ENCODE measurements at places on chromosomes 4 and X.
A peak's percentile ranks its signal among the peaks of the same experiment; 100 is the strongest.

DNA sequence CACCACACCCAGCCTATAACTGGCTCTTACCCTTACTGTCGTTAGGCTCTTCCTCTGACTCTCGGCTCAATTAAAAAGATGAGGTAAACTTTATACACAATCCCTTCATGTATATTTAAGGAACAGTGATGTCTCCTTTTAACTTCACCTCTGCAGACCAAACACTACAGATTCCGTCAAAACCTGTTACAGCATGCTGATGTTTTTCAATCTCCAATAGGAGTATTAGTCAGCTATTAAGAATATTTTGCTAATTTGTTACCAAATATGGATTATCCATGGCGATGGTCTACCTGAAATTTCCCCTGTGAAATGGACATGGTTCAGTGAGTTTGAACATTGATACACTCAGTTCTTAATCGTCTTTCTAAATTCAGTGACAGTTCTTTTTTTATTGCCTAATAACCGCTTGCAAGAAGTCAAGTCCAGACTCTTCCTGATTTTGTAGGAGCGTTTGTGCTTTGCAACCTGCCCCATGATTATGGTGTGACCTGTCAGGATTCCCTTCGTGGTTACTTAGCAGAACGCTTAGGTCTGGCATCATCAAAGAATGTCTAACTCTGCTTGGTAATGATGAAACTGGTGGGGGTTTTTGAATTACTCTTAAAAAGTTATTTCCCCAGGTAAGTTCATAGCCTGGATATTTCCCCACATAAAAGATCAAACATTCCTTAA, 72.2 kb upstream of the STOX2 start:
- no peak for DNase-seq

GRCh38 chrX:31449081-31449480, 377.2 kb upstream of the FTHL17 start:
- no peak for DNase-seq

DNA sequence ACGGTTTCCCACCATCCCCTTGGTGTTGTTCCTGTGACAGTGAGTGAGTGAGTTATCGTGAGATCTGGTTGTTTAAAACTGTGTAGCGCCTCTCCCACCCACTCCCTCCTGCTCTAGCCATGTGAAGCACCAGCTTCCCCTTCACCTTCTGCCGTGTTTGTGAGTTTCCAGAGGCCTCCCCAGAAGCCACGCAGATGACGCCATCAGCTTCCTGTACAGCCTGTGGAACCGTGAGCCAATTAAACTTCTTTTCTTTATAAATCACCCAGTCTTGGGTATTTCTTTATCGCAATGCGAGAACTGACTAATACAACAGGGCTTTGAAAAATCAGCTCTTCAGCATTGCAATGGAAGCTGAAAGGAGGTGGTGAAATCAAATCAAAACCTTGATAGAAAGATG, 50.0 kb downstream of the FGFBP1 start:
- no peak for DNase-seq

DNA sequence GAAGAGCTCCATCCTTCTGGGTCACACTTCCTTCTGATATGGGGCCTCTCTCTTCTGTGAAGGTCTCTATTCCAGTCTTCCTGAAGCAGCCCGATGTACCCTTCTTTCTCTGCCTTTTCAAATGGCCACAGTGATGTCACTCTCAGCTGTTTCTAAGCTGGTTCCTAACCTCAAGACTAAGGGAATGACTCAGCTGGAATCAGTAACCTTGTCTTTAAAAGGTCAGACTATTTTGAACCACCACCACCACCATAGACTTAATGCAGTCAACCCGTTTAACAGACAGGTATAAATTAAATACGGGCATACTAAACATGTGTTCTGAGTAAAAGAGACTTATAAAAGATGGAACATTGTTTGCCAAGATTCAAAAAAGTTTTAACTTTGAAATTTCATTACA, 121.0 kb downstream of the PPA2 start:
- no peak for DNase-seq

DNA sequence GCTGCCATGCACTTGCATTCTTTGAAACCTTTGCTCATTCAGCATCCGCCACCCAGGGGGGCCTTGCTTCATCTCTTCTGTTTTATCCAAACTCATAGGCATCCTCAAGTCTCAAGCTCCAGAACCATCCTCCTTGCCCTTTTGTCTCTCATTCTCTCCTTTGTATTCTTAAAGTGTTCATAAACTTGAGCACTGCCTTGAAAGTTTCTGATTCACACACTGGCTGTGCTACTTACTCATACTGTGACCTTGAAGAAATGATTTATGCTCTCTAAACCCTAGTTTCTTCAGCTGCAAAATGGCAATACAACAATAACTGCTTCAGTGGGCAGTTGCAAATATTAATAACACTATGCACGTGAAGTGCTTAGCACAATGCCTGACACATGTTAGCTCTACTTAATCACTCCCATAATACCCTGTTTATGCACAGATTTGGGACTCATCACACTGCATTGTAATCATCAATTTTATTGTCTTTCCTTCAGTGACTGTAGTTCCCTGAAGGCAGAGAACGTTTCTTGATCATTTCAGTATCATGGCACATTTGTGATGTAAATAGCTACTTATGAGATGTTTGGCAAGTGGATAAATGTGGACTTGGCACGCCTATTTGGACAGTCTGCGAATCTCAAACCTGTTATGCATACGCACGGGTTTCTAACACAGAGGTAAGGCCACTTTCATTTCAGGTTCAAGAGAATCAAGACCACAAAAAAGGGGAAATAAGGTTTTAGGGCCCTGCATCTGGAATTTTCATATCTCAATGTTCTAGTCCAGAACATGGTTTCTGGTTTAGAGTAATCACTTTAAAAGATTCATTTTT, 291.0 kb downstream of the LDB2 start:
- DNase-seq = no peak

DNA sequence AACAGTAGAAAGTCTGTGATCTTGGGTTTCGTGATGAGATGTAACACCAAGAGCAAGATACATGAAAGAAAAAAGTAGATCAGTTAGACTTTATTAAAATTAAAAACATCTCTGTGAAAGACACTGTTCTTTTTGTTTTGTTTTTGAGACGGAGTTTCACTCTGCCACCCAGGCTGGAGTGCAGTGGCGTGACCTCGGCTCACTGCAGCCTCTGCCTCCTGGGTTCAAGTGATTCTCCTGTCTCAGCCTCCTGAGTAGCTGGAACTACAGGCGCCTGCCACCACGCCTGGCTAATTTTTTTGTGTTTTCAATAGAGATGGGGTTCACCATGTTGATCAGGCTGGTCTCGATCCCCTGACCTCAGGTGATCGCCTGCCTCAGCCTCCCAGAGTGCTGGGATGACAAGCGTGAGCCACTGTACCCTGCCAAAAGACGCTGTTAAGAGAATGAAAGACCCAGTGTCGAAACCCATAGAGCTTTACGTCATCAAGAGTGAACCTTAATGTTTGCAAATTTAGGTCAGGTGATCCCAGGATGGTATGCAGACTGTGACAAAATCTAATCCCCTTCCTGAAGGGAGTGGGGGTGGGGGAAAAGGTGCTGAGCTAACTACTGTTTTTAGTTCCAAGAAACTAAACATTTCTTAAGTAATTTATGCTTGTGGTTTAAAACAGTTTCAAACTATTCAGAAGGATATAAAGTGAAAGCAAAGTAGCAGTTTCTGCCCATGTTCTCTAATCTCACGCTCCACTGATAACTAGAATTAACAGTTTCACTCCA, 8.0 kb downstream of the OFD1 start:
- no peak for DNase-seq

GRCh38 chr4:85488416-85488815, 13.5 kb downstream of the ARHGAP24 start:
- no peak for DNase-seq

DNA sequence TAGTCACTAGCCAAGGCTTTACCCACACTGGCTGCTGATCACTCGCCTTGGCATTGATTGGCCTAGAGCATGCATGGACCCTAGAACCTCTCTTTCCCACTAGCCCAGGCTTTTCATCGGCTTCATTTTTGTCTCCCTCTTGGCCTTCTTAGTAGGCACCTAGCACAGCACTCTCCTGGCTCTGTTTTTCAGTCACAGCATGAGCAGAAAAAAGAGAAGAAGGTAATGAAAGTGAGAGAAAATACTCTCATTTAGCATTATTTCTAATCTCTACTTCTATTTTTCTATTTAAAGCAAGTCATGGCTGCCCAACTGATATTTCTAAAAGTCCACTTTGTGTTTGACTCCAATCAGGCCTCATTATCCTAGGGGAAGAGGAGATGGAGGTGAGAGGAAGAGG, 267.2 kb downstream of the FBXO8 start:
- no peak for DNase-seq

DNA sequence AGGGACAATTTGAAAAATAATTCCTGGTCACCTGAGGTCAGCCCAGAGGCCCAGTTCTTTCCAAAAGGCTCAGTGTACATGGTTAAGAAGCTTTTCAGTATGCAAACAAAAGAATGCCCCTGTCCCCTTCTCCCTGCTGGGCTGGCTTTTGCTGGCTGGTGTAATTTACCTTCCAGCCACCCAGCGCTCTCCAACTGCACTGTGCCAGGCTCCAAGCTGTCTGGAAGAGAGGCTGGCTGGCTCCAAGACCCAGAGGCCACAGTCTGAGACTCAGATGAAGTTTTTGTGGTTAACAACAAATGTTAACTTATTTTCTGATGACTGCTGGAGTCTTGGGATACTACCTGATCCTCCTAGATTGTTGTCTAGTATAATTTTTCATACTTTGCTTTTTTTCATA, 11.9 kb upstream of the KIT start:
- no peak for DNase-seq

DNA sequence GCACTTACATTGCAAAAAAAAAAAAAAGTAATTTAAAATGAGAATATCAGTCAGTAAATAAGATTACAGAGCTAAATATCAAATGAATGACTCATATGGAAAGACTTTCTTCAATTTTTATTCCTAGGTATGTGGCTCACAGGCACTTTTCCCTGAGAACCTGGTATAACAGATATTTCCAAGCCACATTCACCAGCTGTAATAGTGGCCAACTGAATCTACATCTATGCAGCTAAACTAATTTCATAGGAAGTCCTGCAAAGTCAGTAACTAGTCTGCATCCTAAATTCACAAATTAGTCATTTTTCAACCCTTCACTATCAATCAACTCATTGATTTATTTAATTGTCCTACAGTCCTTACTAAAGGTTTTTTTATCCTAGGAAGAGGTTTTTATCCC, 5.6 kb downstream of the PDE5A start:
- DNase-seq = peak; percentile 12

- DNase-seq = no peak
Measured at GRCh38 chrX:46918434-46918833, 6.2 kb downstream of the JADE3 start.

DNA sequence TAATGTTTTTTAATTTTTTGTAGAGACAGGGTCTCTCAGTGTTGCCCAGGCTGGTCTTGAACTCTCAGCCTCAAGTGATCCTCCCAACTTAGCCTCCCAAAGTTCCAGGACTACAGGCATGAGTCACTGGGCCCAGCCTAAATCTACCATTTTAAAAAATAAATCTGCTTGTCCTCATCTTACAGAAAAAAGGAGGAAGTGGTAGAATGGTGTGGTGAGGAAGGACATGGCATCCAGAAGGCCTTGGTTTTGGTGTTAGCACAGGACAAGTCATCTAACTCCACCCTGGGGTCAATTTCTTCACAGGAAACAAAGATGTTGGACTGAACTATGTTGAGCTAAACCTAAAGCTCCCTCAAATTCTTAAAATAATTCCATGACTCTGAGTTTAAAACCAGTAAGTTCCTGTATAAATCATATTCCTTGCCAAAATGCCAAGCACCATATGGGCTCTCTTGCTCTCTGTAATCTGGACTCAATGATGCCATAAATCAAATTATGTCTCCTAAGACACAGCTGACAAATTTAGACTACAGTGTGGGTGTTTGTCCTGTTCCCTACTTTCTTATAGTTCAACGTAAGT, 253.9 kb upstream of the NOCT start:
- no peak for DNase-seq

DNA sequence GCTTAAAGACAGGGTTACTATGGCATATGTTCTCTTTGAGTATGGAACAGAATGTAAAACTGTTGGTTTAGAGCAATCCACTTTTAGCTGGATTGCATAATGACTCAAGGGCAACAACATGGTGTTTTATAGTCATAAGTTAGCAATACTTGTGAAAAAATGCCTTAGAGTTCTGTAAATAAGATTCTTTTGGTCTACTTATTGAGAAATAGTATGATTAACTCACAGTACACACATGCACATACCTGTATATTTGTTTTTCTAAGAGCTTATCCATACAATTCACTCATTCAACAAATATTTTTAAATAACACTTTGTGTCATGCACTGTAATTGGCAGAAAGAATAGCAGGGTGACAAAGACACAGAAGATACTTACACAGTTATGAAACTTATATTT, 1415.5 kb downstream of the PCDH7 start:
- DNase-seq = no peak

- no peak for DNase-seq
Measured at GRCh38 chrX:16208601-16209000, 41.3 kb downstream of the MAGEB17 start.

All from hepatic stellate cell (primary cell).